ENCODE measurements at places on chromosomes 7 and 10. TPM values are rescaled to one million over a fixed set of nuclear protein-coding genes. Genes with fewer than 3 reads are reported as not detected.

Gene LRRC72
- not detected for total RNA-seq

Gene TMEM140
- total RNA-seq = 13.8 TPM

Gene MRC1
- 0.36 TPM for total RNA-seq

Gene ANKIB1
- total RNA-seq = 93.7 TPM

Gene IL6
- total RNA-seq = 37.4 TPM

Gene AMPH
- total RNA-seq = 4.4 TPM

Gene EVX1
- total RNA-seq = not detected

Gene MICALL2
- total RNA-seq = 30.4 TPM

Gene DGKB
- 0.88 TPM for total RNA-seq

Gene EGR2
- total RNA-seq = 2.4 TPM

Gene TMEM225B
- 0.29 TPM for total RNA-seq

Gene PNLIPRP2
- not detected for total RNA-seq

Gene MYO3A
- not detected for total RNA-seq

Gene CARD11
- total RNA-seq = not detected

Gene GDF10
- total RNA-seq = under 0.01 TPM

Gene ZNF92
- total RNA-seq = 6.9 TPM

Gene CLRN3
- not detected for total RNA-seq

Gene ERVW-1
- not detected for total RNA-seq

Gene AKR1C8
- not detected for total RNA-seq
